ENCODE measurements at places on chromosomes 2 and 18. TPM values are rescaled to one million over a fixed set of nuclear protein-coding genes. Genes with fewer than 3 reads are reported as not detected.

SPATA3 gene
- not detected for total RNA-seq

GPR35 gene
- total RNA-seq: 0.82 TPM

CFAP65 gene
- total RNA-seq: not detected

DUSP19 gene
- total RNA-seq: 1.3 TPM

G6PC2 gene
- not detected for total RNA-seq

DRC1 gene
- not detected for total RNA-seq

POTEJ gene
- not detected for total RNA-seq

DCC gene
- total RNA-seq: under 0.01 TPM

C2orf81 gene
- 2.0 TPM for total RNA-seq

CDH2 gene
- 59.0 TPM for total RNA-seq

FAP gene
- total RNA-seq: 62.3 TPM

TET3 gene
- 2.2 TPM for total RNA-seq

RBKS gene
- 1.7 TPM for total RNA-seq

UGT1A10 gene
- total RNA-seq: not detected

EN1 gene
- total RNA-seq: 5.7 TPM

DSG3 gene
- total RNA-seq: not detected

LAMA3 gene
- total RNA-seq: 3.5 TPM

TMEM150A gene
- total RNA-seq: 26.7 TPM

EML4 gene
- 51.1 TPM for total RNA-seq

CMPK2 gene
- total RNA-seq: under 0.01 TPM

EHD3 gene
- total RNA-seq: 12.0 TPM

TEKT4 gene
- total RNA-seq: not detected

CREG2 gene
- not detected for total RNA-seq

KIF3C gene
- total RNA-seq: 11.2 TPM

FBXO48 gene
- total RNA-seq: 0.43 TPM

FOSL2 gene
- total RNA-seq: 56.4 TPM

HOXD12 gene
- total RNA-seq: not detected

BCL2 gene
- total RNA-seq: 4.1 TPM

RPRD1A gene
- 23.5 TPM for total RNA-seq

MAP3K19 gene
- not detected for total RNA-seq

DSG2 gene
- total RNA-seq: 1.4 TPM

NYAP2 gene
- not detected for total RNA-seq

EVA1A gene
- total RNA-seq: 7.3 TPM

DLGAP1 gene
- total RNA-seq: 0.12 TPM

SCLY gene
- 9.9 TPM for total RNA-seq

RIT2 gene
- total RNA-seq: not detected

TOGARAM2 gene
- total RNA-seq: 0.26 TPM

UPP2 gene
- total RNA-seq: not detected

OBSL1 gene
- 140 TPM for total RNA-seq

BMP10 gene
- total RNA-seq: not detected

ATP6V1C2 gene
- 0.23 TPM for total RNA-seq

ACADL gene
- total RNA-seq: not detected

NMUR1 gene
- total RNA-seq: not detected

PDE11A gene
- total RNA-seq: not detected

ABCB11 gene
- 1.2 TPM for total RNA-seq

SCYGR6 gene
- total RNA-seq: not detected

PRSS56 gene
- total RNA-seq: not detected

IL18RAP gene
- total RNA-seq: not detected

KCNJ13 gene
- not detected for total RNA-seq

ALPP gene
- not detected for total RNA-seq

LPIN1 gene
- total RNA-seq: 38.6 TPM

PTPRN gene
- 4.6 TPM for total RNA-seq

CSRNP3 gene
- 1.2 TPM for total RNA-seq

SULT1C4 gene
- total RNA-seq: not detected

All from pericardium fibroblast (primary cell).